Activated naive CD4-positive, alpha-beta T cell treated with anti-CD3 and anti-CD28 coated beads, Interleukin-2, amount 50 U/mL, for 72 hours (primary cell): ENCODE measurements at places on chromosomes 7 and 10.

- no peak for DNase-seq
Observed at GRCh38 chr10:103193820-103194529, 903 bp upstream of the NT5C2 start.

DNA sequence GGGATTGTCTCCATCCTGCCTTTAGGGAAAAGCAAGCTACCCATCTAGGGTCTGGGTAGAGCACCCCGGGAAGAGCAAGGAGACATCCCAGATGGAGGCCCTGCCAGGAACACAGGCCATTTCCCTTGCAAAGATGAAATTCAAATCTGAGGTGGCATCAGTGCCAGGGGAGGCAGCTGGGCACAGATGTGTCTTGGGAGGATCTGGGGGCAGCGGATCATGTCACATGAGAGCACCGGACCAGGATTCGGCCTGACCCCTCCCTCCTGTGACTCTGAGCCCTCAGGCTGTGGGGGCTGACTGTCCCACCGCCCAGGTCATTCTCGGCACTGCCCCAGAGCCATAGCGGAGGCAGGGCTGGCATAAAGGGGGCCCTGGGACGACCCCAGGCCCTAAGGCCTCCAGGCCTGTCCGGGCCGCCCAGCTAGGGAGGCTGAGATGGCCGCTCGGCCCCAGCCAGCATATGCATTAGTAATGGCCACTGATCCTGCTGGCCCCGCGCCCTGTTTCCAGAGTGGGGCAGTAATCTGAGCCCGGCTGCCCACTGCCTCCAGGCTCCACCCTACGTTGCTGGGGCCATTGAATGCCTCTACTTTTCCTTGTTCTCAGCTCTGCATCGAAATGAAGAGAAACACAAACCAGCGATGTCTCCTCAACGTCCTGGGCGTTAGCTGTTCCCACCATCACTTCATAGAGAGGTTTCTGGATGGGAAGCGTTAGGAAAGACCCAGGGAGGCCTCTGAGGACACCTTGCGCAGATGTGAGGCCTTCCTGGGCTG lies 148.5 kb downstream of the UBE2H start:
- no peak for DNase-seq

DNA sequence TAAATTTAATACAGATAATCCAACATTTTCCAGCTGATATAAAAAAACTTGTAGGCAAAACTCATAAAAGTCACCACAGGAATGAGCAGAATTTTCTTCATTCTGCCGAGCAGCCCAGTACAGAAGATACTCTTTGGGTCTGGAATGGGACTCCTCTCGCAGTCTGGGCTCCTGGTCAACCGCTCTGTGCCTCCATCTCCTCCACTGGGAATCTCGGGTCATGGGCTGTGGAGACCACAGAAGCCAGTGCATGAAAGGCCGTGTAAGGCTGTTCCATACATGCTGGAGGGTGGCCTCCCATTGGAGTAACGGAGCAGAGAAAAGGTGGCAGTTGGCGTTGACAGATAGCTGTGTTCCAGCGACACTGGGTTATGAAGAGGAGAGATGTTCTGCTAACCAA lies 616.4 kb upstream of the MGMT start:
- DNase-seq: no peak

DNA sequence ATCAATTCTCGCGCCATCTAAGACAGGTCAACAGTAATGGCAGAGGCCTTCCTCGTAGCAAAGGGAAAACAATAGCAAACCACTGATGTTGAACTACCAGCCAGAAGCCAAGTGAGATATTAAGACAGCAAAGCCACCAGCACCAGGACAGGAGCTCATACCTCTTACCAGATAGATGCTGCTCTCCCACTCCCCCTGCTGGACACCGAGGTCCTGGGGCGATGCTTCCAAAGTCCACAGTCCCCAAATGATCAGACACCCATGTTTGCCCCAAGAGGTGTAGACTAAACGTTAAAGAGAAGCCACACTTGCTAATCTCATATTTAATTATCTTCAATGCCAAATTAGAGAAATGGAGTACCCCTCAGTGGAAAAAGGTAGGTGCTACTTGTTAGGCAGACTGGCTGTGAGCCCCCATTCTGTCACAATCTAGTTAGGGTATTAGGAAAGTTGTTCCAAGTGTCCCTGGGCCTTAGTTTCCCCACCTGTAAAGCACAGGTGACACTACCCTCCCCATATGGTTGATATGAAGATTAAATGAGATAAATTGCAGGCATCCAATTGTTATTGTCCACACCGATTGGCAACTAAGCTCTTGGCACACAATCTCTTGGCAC lies 39.9 kb downstream of the TOMM7 start:
- no peak for DNase-seq

DNA sequence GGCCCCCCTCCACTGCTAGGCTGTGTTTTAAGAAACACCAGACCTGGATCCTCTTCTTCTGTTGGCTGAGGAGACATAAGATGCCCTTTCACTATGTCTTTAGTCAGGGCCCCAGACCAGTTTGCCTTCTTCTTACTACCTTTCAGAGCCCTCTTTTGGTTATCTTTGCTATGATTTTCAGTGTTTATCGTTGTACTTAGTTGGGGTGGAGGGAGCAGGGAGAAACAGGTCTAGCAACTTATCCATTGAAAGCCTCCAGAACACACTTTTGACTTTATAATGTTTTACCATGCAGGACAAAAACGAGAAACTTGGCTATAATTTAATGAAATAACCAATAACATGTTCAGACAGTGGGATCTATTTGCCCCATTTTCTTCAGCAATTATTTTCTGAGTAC lies 525.2 kb downstream of the TNS3 start:
- DNase-seq: no peak

- no peak for DNase-seq
Observed at GRCh38 chr7:33041631-33042428, 20.7 kb downstream of the NT5C3A start.

DNA sequence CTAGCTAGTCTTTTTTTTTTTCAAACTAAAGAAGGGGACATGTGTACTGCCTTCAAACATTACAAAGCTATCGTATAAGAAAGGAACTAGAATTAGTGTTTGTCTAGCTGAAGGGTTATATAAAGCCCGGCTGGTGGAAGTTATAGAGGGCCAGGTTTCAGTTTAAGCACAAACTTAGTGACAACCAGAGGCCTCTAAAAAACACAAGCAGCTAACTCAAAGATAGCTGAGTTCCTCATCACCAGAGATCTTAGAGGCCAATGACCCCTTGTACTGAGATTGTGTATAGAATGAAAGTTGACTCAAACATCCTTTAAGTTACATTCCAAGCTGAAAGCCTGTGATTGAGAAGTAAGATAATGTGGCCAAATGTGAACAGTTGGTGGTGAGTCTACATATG lies 28.1 kb upstream of the SGMS1 start:
- no peak for DNase-seq

DNA sequence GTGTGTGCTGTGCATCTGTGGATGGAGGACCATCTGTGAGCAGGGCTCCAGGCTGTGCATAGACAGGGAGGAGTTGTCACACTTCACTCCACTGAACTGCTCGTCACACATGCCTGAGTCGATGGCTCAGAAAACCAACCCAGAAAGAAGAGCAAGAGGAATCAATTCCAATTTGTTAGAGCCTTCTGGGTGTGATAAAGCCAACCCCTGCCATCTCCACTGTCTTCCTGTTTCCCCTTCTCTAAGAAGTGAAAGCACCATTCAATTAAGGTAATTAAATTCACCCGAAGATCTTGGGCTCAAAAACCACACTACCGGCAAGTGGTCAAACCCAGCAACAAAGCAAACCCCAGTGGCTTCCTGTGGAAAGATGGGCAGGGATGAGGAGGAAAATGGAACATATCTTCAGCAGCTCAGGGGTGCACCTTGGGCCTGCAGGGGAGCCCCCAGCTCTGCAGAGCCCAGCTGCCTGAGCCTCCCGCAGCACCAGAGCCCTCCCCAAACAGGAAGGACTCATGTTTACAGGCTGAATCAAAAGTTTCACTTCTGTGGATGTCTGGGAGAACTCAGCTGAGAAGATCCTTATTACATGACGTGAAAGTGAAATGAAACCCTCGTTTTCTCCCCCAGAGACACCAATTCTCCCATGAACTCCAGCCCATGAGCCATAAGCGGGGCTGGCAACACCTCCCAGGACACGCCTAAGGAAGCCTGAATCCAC lies 10.9 kb downstream of the C10orf71 start:
- no peak for DNase-seq

GRCh38 chr7:110454713-110455112 lies 636.2 kb upstream of the LRRN3 start:
- no peak for DNase-seq

- no peak for DNase-seq
Observed at GRCh38 chr10:96585736-96586418, 935 bp downstream of the TM9SF3 start.

DNA sequence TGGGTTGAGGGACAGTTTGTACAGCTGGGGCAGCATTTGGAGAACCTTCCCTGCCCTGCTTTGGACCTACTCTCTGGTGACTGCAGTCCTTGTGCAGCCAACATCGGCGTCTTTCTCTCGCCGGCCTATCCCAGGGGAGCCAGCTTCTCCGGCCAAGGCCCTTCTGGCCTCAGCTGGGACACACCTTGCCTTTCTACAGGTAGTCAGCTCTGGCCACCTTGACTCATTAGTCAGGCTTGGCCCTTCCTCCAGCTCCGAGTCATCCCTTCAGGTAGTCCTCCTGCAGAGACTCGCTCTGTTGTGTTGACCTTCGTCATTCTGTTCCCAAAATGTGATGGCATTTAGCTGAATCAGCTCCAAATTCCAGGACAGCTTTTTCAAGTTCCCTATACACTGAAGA lies 145.0 kb upstream of the CHST15 start:
- no peak for DNase-seq

DNA sequence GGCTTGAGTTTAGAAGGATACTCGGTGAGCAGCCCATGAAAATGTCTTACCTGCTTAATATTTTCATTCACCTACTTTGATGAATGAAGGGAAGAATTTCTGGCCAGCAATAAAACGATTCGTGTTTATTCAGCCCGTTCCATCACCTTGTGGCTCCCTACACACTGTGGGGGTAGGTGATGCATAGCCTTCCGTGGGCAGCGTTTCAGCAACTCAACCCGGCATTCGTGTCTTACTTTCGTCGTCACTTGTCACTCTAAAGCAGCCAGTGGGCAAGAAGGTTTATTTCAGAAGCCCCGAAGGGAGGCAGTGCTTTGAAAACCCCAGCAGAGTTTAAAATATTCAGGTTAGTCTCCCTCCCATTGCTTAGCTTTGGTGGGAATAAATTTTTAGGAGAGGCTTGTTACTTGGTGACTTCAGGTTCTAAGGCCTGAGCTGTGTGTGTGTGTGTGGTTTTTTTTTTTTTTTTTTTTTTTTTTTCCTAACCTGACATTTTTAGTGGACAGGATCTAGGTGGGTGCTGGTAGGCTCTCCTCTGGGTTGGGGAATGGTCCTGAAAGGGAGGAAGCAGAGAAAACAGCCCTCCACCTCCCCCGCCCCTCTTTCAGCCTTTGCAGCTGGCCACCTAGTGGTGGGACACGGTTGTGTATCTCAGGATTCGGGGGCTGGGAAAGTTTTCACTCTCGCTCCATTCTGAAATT lies 1.8 kb downstream of the GRK5 start:
- DNase-seq: no peak

- DNase-seq: no peak
Observed at GRCh38 chr7:84462259-84462658, 267.7 kb upstream of the SEMA3A start.

DNA sequence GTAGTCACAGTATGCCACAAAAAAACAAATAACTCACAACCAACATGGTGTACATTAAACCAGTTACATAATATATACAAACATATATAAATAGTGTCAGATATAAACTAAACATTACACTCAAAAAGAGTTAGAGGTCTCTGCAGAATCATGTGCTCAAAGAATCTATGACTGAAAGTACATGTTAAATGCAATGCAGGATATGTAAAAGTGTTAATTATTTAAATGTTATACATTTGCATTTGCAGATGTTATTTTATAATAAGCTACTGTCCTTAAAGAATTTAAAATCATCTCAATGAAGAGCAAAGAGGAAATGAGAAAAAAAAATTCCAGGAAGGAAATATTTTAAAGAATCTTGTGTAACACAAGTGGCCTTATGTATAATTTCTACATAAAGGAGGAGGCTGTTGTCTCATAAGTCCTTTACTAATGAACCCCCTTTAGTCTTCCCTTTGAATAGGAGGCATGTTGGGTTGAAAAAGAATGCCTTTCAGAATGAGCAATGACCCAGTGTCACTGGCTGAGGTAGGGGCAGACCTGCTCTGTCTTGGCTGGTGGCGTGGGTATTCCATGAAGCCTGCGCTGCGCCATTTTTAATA lies 148.9 kb downstream of the ITGA8 start:
- DNase-seq: no peak

- no peak for DNase-seq
Observed at GRCh38 chr7:79361214-79361613, 92.3 kb downstream of the MAGI2 start.

DNA sequence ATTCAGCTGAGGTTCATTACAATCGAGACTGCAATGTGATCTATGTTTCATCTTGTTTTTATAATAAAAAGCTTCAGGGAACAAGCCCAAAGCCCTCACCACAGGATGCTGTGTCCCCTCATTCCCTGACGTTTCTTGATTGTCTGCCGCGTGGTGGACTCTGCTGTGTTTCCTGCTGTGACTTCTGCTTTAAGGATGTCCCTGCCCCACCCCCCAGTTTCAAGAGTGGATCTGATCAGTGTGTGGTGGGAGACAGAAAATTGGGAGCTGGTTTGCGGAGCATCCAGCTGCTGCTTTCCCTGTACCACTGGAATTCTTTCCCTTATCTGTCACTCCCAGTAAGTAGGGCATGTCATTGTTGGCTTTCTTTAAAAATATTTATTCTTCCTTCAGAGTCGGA lies 86.2 kb downstream of the CREM start:
- DNase-seq: no peak

DNA sequence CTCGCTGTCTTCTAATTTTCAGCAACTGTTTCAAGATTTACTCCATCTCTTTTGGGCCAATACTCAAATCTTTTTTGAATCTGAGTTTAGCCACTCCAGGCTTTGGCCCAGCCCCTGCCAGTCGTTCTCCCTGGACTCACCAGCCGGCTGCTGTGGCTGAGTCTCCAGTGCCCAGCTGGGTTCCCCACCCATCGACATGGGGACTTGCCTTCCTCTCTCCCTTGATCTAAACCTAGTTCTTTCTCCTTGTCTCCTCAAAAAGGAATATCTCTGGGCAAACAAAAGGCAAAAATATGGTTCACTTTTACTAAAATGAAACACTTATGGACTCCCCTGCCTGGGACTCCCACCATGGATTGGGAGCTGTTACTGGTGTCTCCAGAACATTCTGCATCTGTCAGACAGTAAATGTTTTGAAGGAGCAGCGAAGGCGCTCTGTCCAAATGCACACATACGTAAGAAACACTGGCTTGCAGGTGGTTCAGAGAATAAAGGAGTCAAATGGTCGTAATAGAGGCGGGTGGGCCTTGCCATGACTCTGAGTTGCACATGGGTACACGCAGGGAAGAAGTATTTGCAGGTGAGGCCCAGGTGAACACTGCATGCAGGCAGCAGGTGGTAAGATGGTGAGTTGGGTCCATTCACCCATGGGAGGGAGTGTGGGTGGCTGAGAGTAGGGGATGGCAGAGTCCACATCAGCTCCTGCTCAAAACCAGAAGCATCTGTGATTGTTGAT lies 35.5 kb upstream of the HABP2 start:
- DNase-seq: no peak
